ENCODE measurements at places on chromosomes 2 and 18.
A peak's percentile ranks its signal among the peaks of the same experiment; 100 is the strongest.

- no peak for DNase-seq
Observed at GRCh38 chr2:146576339-146577111, 1268.3 kb upstream of the ACVR2A start.

GRCh38 chr18:76613053-76613754, 118.2 kb upstream of the ZNF516 start:
- DNase-seq: no peak

DNA sequence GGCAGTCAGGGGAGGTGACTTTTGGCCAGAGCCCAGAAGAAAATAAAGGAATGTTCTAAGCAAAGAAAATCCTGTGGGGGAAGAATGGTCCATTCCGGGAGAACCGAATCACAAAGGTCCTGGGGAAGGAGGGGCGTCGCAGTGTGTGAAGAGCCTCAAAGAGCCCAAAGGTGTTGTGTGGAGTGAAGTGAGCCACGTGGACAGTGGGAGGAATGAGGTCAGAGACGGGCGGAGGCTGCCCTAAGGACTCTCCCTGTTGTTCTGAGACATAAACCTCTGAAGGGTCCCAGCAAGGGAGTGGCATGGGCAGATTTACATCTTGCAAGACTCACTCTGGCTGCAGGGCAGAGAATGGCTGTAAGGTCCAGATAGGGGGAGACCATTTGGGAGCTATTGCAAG, 91.3 kb upstream of the SEC11C start:
- DNase-seq: no peak

DNA sequence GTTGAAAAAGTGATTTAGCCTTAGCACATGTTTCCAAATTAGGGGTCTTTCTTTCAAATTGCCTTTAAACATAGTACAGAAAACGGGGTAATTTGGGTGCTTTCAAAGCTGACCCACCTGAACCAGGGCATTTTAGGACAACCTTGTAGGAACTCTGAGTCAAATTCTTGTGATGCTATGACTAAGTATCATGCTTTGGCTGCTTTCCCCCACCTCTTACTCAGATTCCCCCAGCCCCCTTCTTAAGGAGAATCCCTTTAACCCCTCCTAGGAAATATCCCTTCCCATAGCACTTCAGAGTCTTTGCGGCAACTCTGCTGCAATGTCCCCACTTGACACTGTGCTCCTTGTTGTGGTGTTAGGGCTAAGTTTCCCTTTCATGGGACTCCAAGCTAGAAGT, 18.6 kb upstream of the KLF7 start:
- DNase-seq: no peak

DNA sequence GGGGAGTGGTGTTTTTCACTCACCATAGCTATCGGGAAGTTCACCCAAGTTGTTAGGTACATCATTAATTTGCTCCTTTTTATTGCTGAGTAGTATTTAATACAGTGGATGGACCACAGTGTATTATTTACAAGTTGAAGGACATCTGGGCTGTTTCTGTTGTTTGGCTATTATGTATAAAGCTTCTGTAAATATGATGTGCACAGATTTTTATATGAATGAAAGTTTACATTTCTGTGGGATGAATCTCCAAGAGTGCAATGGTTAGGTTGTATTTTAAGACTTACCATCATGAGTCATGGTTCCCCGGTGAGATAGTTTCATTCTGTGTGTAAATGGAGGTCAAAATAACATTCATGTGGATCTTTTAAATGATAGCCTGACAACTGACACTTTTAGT, 337.4 kb downstream of the PTPRM start:
- DNase-seq: no peak

- peak; percentile 49 for DNase-seq
Observed at GRCh38 chr2:20424300-20425290, 22.3 kb upstream of the RHOB start.

- no peak for DNase-seq
Observed at GRCh38 chr2:224689539-224689938, 26.6 kb downstream of the CCDC195 start.

- no peak for DNase-seq
Observed at GRCh38 chr2:73893764-73894474, 1.1 kb downstream of the ACTG2 start.

GRCh38 chr2:42113452-42113851, 55.7 kb upstream of the EML4 start:
- no peak for DNase-seq

DNA sequence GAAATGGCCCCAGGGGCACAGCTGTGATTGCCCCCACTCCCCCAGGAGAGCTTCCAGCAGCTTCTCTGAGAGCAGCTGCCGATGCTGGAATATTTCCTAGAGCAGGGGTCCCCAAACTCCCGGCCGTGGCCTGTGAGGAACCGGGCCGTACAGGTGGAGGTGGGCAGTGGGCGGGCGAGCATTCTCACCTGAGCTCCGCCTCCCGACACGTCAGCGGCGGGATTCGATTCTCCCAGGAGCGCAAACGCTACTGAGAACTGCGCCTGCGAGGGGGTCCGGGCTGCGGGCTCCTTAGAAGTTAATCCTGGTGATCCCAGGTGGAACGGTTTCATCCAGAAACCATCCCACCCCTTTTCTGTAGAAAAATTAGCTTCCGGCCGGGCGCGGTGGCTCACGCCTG, 69.1 kb upstream of the PXDN start:
- no peak for DNase-seq

DNA sequence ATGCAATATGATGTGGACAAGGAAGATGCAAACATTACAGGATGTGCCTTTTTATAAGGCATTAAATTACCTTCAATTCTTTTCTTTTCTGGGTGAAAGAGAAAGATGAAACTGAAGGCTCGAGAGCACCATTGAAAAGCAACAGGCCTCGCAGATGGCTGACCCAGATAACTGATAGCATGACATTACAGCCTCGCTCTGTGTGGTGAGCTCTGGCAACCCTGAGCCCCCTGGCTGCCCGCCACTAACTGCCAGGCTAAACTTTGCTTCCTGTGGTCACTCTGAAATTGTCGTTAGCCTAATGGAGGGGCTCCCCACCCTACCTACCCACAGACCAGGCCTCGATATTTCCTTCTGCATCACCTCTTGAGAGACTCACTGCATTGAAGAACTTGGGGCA, 516.8 kb upstream of the FANCL start:
- no peak for DNase-seq

DNA sequence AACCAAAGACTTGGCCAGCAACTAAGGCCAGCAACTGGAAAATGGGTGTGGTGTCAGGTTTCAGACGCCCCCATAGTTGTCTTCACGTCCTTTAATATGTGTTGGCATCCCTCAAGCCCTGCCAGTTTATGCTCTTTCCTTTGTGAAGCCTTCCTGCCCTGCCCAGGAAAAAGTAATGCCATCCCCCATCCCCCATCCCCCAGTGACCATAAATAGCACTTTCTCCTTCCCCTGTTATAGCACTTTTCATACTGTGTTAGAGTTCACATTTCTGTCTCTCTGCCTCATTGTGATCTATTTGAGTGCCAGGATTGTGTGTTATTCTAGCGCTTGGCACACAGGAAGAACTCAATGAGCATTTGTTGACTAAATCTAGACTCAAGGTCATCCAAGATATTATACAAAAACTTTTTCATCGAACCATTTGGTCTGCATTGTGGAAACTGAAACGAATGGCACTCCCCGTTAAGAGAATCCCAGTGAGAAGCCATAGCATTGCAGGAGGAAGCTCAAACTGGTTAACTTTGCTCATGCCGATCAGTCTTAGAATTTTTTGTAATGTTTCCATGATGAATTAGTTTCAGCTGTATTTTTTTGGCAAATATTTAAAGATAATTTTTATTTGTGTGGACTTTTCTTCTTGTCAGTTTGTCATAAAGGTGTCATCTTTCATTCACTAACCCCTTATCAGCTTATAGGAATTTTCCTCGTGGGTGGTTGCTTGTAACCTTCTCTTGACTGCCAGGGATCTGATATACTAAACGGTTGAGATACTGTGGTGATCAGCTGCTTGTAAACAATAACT, 15.7 kb downstream of the CRIM1 start:
- no peak for DNase-seq

DNA sequence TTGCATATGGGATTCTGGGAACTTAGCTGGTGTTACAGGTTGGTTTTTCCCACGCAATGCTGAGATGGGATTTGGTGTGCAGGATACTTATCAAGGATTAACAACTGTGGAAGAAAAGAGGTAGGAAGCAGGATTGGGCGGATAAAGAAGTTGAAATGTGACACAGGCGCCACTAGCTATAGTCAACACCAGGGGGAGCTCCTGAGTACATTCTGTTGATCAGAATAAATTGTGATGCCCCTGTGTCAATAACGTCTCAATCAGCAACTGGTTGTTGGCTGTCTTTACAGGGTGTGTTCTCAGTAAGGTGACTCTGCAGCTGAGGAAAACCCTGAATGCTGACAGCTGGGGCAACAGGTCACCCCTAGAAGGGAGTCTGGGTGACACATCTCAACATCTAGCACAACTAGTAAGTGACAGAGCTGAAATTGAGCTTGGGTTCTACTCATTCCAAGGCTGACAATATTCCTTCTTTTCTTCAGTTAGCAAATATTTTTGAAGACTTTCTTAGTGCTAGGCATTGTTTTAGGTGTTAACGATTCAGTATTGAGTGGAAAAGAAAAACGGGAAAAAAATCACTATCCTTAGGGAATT, 143.0 kb downstream of the ARL6IP6 start:
- DNase-seq: no peak

GRCh38 chr18:68376926-68377325, 338.0 kb downstream of the TMX3 start:
- DNase-seq: no peak

- no peak for DNase-seq
Observed at GRCh38 chr2:94997981-94998930, 27.3 kb upstream of the MAL start.

- no peak for DNase-seq
Observed at GRCh38 chr18:45569566-45570275, 45.6 kb upstream of the SLC14A2 start.

DNA sequence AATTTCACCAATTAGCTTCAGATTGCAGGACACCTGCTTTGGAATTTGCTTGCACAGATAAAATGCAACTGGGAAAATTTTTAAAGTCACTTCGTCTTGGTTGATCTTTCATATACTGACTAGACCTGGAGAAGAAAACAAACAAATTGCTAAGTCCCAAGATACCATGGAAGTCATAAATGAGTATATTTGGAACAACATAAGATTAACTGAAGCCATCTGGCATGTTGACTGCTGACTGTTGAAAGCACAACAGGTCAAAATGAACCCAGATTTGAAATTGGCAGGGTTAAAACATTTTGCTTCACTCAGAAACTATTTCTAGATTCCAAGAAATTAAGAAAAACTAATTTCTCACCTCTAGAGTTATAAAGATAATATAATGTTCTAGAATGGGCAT, 470.7 kb downstream of the LPIN1 start:
- no peak for DNase-seq

- DNase-seq: no peak
Observed at GRCh38 chr18:67672716-67673115, 156.2 kb upstream of the DSEL start.

DNA sequence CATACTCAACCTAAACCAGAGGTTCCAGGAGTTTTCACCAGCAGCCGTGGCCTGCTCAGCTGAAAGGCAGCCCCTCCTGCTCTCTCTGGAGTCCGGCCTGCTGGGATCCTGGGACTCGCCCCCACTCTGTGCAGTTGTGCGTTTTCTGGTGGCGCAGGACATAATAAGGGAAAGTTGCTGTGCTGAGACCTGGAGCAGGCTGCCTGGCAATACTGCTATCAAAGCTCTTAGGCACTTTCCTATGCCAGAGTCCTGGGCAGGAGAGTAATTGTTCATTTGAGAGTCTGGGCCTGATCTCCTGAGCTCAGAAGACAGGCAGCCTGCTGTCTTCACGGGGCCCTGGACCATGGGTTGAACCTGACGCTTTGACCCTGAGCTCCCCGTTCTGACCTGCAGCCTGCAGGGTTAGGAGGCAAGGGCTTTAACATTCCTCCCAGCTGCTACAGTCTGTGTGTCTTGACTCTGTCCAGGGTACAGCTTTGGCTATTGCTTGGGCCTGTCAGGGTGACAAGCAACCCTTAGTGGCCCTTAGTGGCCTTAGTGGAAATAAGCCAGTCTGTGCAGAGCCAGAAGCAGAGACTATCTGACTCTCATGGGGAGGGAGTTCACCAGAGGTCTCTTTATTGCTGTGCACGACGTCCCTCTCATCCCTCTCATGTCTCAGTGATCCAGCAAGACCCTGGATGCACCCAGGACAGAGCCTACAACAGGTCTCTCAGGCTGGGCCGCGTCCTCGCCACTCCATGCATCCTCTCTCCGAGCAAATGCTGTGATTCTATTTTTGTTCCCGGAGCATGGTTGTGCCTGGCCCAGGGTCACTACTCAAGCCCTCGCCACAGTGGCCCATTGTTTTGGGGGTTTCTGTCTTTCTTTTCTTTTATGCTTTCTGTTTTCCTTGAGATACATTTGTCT, 60.6 kb downstream of the ACKR3 start:
- no peak for DNase-seq

- DNase-seq: no peak
Observed at GRCh38 chr2:39550701-39551285, 113.7 kb upstream of the MAP4K3 start.

GRCh38 chr2:203626952-203627681, 79.3 kb upstream of the CD28 start:
- no peak for DNase-seq

- no peak for DNase-seq
Observed at GRCh38 chr2:56011624-56012023, 88.0 kb upstream of the EFEMP1 start.

GRCh38 chr2:68770271-68771111, 35.9 kb downstream of the ARHGAP25 start:
- no peak for DNase-seq

DNA sequence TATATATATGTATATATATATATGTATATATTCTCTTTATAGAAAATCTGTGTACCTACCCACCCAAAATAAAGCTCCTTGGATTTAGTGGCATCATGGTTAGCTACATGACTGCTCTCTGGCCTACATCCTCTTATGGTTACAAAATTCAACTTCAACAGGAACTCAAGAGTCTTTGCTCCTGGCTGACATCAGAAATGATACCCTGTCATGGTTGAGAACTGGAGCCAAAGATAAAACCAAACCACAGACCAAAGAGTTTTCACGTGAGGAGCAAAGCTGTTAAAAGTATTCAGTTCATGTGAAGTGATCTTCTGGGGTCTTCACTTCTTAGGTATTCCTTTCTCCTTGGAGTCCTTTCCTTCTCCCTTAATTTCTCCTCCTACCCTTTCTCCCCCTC, 476.3 kb downstream of the SOX11 start:
- DNase-seq: no peak

- no peak for DNase-seq
Observed at GRCh38 chr2:60492548-60492947, 60.9 kb downstream of the BCL11A start.

DNA sequence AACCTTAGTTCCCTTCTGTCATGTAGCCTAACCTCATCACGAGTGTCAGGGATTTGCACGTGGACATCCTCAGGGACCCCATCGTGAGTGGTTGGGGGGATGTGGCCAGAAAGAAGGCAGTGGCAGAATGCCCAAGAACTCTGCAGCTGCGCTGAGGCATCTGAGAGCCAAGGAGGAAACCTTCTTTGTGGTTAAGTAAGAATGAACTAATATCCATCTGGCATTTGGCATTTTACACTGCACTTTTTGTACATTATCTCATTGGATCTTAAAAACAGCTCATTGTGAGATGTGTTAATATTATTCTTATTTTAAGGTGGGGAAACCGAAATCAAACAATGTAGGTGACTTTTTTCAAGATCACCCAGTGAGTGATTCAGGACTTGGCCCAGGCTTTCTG, 32.6 kb upstream of the APCDD1 start:
- no peak for DNase-seq

- DNase-seq: no peak
Observed at GRCh38 chr18:24063121-24063731, 48.7 kb downstream of the TTC39C start.
